PC-3 (cell line): ENCODE measurements at places on chromosomes 5 and 9. TPM values are rescaled to one million over a fixed set of nuclear protein-coding genes. Genes with fewer than 3 reads are reported as not detected.
A peak's percentile ranks its signal among the peaks of the same experiment; 100 is the strongest.

- H3K27ac ChIP-seq: no peak overlapping the region
- H3K4me3 ChIP-seq: no peak overlapping the region
- DNase-seq: no peak
- no peaks in the 10 kb centered on the region for H3K36me3 ChIP-seq
- no peaks in the 10 kb centered on the region for H3K4me1 ChIP-seq
- H3K27me3 ChIP-seq: peaks cover 22% of the 10 kb centered on the region; the same call in 1 of the 2 replicates
Measured at GRCh38 chr5:127571314-127572131, 54.1 kb downstream of the PRRC1 start.

DNA sequence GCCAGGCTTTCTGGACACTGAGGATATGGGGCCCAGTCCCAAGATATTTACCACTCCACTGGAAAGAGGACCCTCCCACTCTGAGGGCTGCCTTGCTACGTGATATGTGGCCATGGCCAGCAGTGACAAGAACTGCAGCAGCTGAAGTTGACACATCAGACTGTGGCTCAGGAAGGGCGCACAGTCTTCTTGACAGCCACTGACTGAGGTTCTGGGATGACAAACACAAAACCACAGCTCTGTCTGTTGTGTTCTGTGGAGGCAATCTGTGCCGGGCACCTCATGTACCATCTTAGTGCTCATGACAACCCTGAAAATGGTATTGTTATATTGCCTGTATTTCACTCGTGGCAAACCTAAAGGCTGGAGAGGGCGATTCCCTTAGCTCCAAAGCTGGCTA lies 16.9 kb downstream of the FSTL4 start:
- no peak overlapping the region for H3K27ac ChIP-seq
- no peaks in the 10 kb centered on the region for H3K27me3 ChIP-seq
- no peaks in the 10 kb centered on the region for H3K4me1 ChIP-seq
- DNase-seq: no peak
- no peaks in the 10 kb centered on the region for H3K36me3 ChIP-seq

TRPM3 gene
- not detected in 2 replicates for total RNA-seq

CEL gene
- total RNA-seq: 0.46 and 0.47 TPM in 2 replicates

GRCh38 chr9:131752231-131752884 lies 12.5 kb upstream of the RAPGEF1 start:
- no peaks in the 10 kb centered on the region for H3K27me3 ChIP-seq
- no peak for DNase-seq
- no peak overlapping the region for H3K4me3 ChIP-seq
- no peaks in the 10 kb centered on the region for H3K36me3 ChIP-seq

DNA sequence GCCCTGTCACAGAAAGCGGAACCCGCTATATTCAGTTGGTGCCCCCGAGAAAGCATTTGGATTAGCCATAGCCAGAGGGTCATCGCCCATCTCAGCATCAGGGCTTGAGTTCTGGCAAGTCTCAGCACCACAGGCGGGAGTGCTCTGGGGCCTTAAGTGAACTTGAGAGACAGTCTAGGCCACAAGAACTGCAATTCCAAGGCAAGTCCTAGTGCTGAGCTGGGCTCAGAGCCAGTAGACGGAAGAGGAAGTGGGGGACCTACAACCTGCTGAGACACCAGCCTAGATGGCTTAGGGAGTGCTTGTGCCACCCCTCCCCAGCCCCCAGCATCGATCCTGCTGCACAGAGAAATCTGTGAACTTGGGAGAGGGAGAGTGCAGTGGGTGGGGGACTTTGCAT lies 594.9 kb downstream of the CCDC171 start:
- H3K27ac ChIP-seq: no peak overlapping the region
- no peaks in the 10 kb centered on the region for H3K4me1 ChIP-seq
- H3K36me3 ChIP-seq: no peaks in the 10 kb centered on the region
- H3K27me3 ChIP-seq: no peaks in the 10 kb centered on the region
- H3K4me3 ChIP-seq: no peak overlapping the region

DNA sequence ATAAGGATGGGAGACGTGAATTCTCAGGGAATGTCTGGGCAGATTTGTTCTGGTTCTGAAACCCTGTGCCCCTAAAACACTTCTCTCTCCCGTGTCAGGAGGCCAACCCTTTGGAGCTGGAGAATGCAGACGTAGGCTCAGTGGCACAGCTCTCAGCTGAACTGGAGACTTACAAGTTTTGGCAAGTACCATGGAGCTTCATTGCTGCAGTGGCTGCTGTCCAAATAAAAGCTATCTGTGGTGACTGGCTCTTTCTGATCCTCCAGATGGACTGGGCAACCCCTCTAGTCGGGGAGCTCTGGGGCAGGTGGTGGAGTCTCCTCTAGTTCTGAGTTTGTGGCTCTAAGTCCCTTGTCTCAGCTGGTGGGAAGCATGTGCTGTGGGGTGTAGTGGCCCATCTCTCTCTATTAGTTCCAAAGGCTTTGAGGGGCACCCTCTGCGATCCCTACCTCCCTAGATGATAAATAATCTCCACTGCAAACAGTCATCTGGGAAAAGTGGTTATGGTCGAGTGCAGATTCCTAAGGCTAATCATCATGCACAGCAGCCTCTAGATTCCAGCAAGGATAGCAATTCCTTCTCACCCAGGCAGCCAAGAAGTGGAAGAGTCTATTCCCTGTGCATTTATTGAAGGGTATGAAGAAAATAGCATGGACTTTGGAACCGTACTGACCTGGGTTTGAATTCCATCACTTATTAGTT lies 204.2 kb upstream of the KLF4 start:
- no peaks in the 10 kb centered on the region for H3K36me3 ChIP-seq
- no peak overlapping the region for H3K4me3 ChIP-seq
- no peaks in the 10 kb centered on the region for H3K4me1 ChIP-seq
- H3K27ac ChIP-seq: no peak overlapping the region
- no peaks in the 10 kb centered on the region for H3K27me3 ChIP-seq
- no peak for DNase-seq

GRCh38 chr5:62142351-62142750 lies 163.7 kb upstream of the KIF2A start:
- no peak for DNase-seq
- H3K27ac ChIP-seq: no peak overlapping the region
- no peak overlapping the region for H3K4me3 ChIP-seq
- H3K27me3 ChIP-seq: no peaks in the 10 kb centered on the region
- H3K4me1 ChIP-seq: peaks cover 13% of the 10 kb centered on the region

GFRA3 gene
- not detected in 2 replicates for total RNA-seq

- H3K36me3 ChIP-seq: peaks cover 4% of the 10 kb centered on the region; the same call in 1 of the 2 replicates
- no peak for DNase-seq
- no peak overlapping the region for H3K4me3 ChIP-seq
- H3K27ac ChIP-seq: peak overlapping the region; percentile 13
- H3K4me1 ChIP-seq: peaks cover 13% of the 10 kb centered on the region
Measured at GRCh38 chr5:16735101-16736060, 118.6 kb upstream of the RETREG1 start.

FOXD4 gene
- total RNA-seq: 0.80 and 0.98 TPM in 2 replicates

DNA sequence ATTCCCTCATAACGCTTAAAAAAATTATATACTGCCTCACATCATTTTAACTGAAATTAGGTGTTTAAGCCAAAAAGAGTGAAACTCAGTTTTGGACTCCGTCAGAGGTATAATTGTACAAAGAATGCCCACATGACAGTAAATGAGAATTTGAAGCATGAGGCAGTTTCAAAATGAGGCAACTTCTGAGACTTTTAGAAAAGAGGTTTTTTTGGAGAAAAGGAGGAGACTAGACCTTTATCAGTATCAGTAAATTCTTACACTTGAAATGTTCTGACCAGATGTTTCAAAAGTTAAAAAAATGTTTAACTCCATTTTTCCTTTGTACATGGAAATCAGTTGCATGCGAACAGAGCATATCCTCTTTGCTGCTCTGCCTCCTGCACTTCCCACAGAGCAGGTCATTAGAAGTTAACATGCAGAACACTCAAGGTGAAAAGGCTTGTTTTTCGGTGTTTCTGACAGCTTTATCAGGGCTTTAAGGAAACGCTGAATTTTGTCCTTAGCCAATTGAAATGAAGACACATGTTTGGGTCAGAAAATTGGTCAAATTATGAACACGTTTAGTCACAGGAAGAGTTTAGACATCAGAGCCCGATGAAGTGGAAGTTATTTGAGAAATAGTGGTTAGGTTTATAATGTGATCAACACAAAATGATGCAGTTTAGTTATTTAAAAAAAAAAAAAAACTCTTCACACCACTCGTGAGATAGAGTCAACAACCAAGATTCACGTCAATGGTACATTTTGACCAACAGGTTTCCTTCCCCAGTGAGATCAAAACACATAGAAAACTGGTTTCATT lies 59.5 kb downstream of the PIK3R1 start:
- no peak for DNase-seq
- H3K27ac ChIP-seq: no peak overlapping the region
- peaks cover 16% of the 10 kb centered on the region for H3K4me1 ChIP-seq
- H3K4me3 ChIP-seq: no peak overlapping the region

- no peak for DNase-seq
- H3K4me3 ChIP-seq: no peak overlapping the region
- H3K36me3 ChIP-seq: no peaks in the 10 kb centered on the region
- peaks cover 4% of the 10 kb centered on the region; the same call in 1 of the 2 replicates for H3K4me1 ChIP-seq
- H3K27me3 ChIP-seq: no peaks in the 10 kb centered on the region
- no peak overlapping the region for H3K27ac ChIP-seq
Measured at GRCh38 chr9:621201-621855, 220.2 kb upstream of the DMRT1 start.

- H3K27ac ChIP-seq: no peak overlapping the region
- no peak for DNase-seq
- no peaks in the 10 kb centered on the region for H3K36me3 ChIP-seq
- no peak overlapping the region for H3K4me3 ChIP-seq
- H3K27me3 ChIP-seq: no peaks in the 10 kb centered on the region
Measured at GRCh38 chr9:75033791-75034473, 5.8 kb upstream of the CARNMT1 start.

GRCh38 chr9:135785013-135785575 lies 83.1 kb downstream of the KCNT1 start:
- 0 out of 2 replicates have a peak, but pooled peaks cover 3% of the 10 kb centered on the region for H3K27me3 ChIP-seq
- H3K4me1 ChIP-seq: no peaks in the 10 kb centered on the region
- H3K4me3 ChIP-seq: no peak overlapping the region
- no peak for DNase-seq
- H3K27ac ChIP-seq: no peak overlapping the region

FOXD4L5 gene
- 0.04 TPM in 1 of 2 replicates, not detected in the other for total RNA-seq

F2R gene
- 16.1 and 16.9 TPM in 2 replicates for total RNA-seq

FAM151B gene
- 1.7 and 2.3 TPM in 2 replicates for total RNA-seq

- 0 out of 2 replicates have a peak, but pooled peaks cover 3% of the 10 kb centered on the region for H3K36me3 ChIP-seq
- no peak for DNase-seq
- H3K27me3 ChIP-seq: no peaks in the 10 kb centered on the region
- H3K27ac ChIP-seq: no peak overlapping the region
- no peak overlapping the region for H3K4me3 ChIP-seq
Measured at GRCh38 chr9:5667391-5667790, 38.5 kb downstream of the RIC1 start.

DNA sequence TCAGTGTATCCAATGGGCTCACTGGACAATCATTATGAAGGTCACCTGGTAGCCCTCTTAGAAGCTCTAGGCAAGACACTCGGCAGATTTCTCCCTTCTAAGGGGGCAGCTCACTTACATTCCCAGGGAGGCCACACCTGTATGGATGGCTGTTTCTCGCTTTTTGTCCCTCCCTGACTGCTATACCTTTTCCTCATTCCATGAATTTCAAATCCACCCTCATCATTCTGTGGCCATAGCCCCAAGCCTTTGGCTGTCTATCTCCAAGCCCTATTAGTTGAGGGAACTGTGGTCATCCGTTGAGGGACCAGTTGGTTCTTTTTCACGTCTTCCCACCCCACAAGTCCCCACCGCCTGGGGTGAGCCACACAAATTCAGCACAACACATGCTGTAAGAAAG lies 85.0 kb upstream of the RARS1 start:
- no peaks in the 10 kb centered on the region for H3K27me3 ChIP-seq
- peaks cover 16% of the 10 kb centered on the region for H3K4me1 ChIP-seq
- peaks cover 14% of the 10 kb centered on the region for H3K36me3 ChIP-seq

DNA sequence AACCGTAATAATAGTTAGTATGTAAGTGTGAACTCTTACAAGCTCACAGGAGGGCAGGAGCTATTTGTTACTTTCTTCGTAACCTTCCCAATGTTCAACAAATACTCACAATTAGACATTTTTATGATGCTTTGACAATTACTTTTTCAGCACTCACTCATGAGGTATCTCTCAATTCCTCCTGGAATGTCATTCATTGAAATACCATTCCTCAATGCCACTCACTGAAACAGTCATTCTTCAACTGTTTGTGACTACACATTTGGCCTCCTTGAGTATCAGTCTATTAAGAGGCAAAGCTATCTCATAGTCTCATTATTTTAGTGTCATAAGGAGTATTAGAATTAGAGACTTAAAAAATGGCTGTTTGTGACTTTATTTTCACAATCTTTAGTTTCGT lies 734.1 kb upstream of the DMAC1 start:
- H3K27ac ChIP-seq: no peak overlapping the region
- H3K36me3 ChIP-seq: no peaks in the 10 kb centered on the region
- H3K4me3 ChIP-seq: no peak overlapping the region
- no peaks in the 10 kb centered on the region for H3K4me1 ChIP-seq
- no peak for DNase-seq

GRCh38 chr5:121285801-121286521 lies 565.7 kb upstream of the FTMT start:
- no peaks in the 10 kb centered on the region for H3K27me3 ChIP-seq
- no peaks in the 10 kb centered on the region for H3K4me1 ChIP-seq
- no peak overlapping the region for H3K27ac ChIP-seq

- 0 out of 2 replicates have a peak overlapping the region, but pooled peaks have one; percentile 21 for H3K4me3 ChIP-seq
- no peaks in the 10 kb centered on the region for H3K27me3 ChIP-seq
- H3K27ac ChIP-seq: no peak overlapping the region
- H3K36me3 ChIP-seq: no peaks in the 10 kb centered on the region
- no peak for DNase-seq
Measured at GRCh38 chr5:162372256-162372655, 304.7 kb downstream of the GABRG2 start.

GRCh38 chr5:33999978-34000377 lies 7.9 kb downstream of the AMACR start:
- DNase-seq: no peak
- no peak overlapping the region for H3K4me3 ChIP-seq
- H3K27me3 ChIP-seq: no peaks in the 10 kb centered on the region
- peaks cover 21% of the 10 kb centered on the region for H3K4me1 ChIP-seq

DNA sequence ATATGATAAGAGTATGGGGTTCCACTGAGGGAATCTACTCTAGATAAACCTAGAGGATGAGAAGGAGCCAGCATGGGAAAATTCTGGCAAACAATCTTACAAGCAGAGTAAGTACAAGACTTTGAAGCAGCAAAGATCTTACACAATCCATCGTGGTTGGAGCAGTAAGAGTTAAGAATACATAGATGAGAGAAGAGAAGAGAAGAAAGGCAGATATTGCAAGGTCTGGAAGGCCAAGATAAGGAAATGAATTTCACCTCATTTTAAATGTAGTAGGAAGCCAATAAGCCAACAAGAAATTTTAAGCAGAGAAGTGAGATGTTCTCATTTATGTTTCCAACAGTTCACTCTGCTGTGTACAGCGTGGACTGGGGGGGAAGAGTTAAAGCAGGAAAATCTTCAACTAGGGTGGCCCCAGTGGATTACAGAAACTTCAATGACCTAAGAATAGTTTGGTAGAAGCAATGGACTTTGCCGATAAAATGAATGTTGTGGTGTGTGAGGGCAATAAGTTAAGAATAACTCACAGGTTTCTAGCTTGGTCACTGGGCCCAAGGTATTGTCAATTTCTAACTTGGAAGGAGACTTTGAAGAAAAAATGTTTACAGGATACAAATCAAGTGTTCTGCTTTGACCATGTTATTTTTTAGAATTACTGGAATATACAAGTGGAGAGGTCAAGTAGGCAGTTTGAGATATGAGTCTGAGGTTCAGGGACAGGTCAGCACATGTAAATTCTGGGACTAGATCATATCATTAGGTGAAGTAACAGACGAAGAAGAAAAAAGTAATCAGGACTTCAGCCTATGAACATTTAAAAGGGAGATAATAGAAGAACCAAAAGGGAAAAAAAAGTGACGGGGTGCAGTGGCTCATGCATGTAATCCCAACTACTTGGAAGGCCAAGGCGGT lies 12.1 kb upstream of the ISOC1 start:
- no peaks in the 10 kb centered on the region for H3K36me3 ChIP-seq
- no peak overlapping the region for H3K27ac ChIP-seq
